ENCODE measurements at places on chromosomes 7 and 10. TPM values are rescaled to one million over a fixed set of nuclear protein-coding genes. Genes with fewer than 3 reads are reported as not detected.
A peak's percentile ranks its signal among the peaks of the same experiment; 100 is the strongest.

- DNase-seq = peak; percentile 86
Observed at GRCh38 chr10:88702848-88703597, 3.0 kb upstream of the LIPK start.

GRCh38 chr10:120422457-120422856 lies 34.6 kb upstream of the PLPP4 start:
- peak; percentile 97 for DNase-seq

GRCh38 chr10:113300617-113301016 lies 252.2 kb upstream of the HABP2 start:
- DNase-seq = no peak

GRCh38 chr10:124224331-124225028 lies 131.1 kb upstream of the CHST15 start:
- DNase-seq = peak; percentile 26

DNA sequence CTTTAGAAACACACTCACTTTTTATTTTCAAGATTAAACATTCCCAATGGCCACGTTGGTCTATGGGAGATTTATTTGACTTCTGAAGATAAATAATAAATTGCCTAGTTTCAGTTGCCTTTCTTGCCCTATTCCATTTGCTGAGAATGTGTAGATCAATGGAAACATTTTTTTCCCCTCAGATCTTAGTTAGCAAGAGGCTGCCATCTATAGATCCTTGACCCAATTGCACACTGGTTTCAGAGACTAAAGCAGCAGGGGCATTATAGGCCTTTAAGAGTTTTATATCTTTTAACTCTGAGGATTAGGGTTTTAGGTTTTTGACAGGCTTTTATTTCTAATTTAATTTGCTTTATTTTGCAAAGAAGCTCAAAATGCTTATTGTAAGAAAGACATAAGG lies 163.2 kb upstream of the GPR26 start:
- no peak for DNase-seq

DNA sequence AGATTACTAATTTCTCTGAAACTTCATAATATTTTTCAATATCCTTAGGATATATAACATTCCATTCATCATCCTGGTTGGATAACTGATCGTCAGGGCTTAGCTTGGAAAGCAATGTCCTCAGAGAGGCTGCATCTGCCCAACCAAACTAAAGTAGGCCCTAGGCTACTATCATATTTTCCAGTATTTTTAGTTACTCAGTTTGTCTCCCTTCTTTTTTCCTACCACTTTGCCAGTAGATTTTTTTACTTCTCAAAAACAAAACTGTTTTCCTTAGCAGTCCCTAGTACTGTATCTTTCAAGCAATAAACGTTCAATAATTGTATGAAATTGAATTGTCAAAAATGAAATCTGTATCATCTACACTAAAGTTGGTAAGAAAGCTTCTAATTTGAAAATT lies 452.0 kb downstream of the TFEC start:
- DNase-seq = no peak

The MKI67 gene
- 4.6 TPM for total RNA-seq

The SNX10 gene
- total RNA-seq = 5.4 TPM

The ACHE gene
- 18.9 TPM for total RNA-seq

All from astrocyte (in vitro differentiated cells and primary cell).